NCI-H524 treated with DMSO at 0.1 percent for 48 hours (cell line): ENCODE measurements at places on chromosomes 5 and 9.

- no peak for DNase-seq
Measured at GRCh38 chr5:169162407-169162806, 138.5 kb downstream of the SLIT3 start.

- DNase-seq, result no peak
Measured at GRCh38 chr9:37036371-37036775, 2.3 kb upstream of the PAX5 start.

DNA sequence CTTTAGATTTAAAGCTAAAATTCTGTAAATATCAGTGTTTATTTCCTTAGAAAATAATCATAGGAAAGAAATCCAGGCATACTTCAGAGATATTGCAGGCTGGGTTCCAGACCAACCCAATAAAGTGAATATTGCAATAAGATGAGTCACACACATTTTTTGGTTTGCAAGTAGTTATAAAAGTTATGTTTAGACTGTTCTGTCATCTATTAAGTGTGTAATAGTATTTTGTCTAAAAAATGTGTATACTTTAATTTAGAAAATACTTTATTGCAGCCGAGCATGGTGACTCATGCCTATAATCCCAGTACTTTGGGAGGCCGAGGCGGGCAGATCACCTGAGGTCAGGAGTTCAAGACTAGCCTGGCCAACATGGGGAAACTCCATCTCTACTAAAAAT, 6.9 kb upstream of the RIC1 start:
- DNase-seq, result no peak

- no peak for DNase-seq
Measured at GRCh38 chr5:91850031-91850430, 466.9 kb upstream of the ARRDC3 start.

DNA sequence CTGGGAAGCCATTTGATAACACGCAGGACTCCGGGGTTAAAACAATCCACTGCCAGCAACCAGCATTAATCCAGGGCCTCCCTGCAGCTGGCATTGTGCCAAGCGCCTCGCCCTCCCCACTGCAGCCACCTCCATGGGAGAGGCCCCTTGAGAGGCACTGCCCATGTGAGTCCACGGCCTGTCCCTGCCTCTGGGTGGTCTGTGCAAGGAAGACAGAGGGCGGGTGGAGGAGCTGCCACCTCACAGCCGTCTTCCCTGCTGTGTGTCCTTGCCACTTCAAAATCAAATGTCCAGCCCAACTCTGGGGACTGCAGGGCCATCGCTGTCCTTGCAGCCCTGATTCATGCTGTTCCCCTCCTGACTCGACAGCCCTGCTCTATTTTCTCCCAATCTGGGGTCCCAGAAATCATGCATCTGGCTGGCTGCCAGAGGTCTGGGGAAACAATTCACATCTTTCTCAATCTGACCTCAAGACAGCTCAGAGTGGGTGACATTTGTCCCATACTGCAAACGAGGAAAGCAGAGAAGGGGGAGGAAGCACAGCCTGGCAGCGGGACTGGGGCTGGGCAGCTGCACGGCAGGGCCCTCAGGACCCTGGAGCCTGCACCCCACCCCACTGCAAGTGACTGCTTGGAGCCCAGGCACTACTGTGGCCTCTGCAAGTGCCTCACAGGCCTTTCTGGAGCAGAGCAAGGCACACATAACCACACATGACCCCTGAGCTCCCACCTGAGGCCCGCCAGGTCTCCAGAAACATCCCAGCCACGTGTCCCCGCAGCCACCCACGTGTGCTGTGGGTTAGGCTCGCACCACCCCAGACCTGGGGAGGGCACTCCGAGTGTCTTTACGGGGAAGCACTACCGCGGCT, 15.7 kb downstream of the BRD3OS start:
- no peak for DNase-seq

- no peak for DNase-seq
Measured at GRCh38 chr9:75086541-75087288, 1.2 kb downstream of the NMRK1 start.

GRCh38 chr9:115034801-115035200, 83.2 kb downstream of the TNC start:
- DNase-seq, result no peak

GRCh38 chr9:126386776-126387175, 60.1 kb downstream of the MVB12B start:
- no peak for DNase-seq

GRCh38 chr5:73437101-73437776, 11.3 kb downstream of the FOXD1 start:
- no peak for DNase-seq

DNA sequence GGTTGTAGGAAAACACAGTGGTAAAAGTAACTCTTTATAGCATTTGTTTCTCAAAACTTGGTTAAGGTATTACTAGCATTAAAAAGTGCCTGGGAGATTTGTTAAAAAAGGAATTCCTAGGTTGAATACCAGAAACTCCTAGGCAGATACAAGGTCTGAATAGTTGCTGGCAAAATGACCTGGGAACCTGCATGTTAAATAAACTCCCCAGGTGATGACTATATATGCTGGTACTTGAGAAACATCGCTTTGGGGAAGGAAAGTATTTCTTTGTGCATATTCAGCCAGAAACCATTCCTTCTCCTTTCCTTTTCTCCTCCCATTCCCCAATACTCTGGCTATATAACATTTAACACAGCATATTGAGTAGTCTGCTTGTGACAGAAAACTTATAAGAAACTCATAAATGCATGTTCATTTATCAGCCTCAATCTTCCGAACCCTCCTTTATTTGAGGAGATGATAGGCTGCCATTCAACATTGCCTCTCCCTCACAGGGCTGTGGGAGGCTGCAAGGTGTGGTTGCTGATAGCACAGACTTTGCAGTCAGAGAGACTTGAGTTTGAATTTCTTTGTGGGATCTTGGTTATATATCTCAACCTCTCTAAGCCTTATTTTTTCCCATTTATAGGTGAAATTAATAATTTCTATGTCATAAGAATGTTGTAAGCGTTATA, 28.7 kb downstream of the PCSK1 start:
- no peak for DNase-seq

GRCh38 chr9:124174433-124174832, 83.3 kb upstream of the NEK6 start:
- DNase-seq, result no peak

DNA sequence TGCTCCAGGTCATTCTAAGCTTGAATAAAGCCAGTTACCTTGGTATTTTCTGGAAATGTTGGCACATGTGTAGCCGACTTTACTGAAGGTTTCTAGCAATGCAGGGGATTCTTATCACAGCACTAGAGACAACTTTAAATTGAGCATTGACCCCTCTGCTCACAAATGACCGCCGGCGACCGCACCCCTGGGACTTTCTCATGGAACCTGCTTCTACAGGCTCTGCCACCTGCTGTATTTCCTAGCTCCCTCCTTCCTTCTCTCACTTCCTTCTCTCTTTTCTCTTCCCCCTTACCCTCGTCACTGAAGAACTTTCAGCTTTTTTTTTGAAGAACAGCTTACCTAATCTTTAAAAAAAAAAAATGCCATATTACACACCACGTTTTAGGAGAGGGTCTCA, 30.9 kb upstream of the DAB2 start:
- DNase-seq, result no peak

GRCh38 chr5:8864053-8864452, 681.8 kb downstream of the SEMA5A start:
- no peak for DNase-seq

- DNase-seq, result no peak
Measured at GRCh38 chr9:110975969-110976368, 62.3 kb downstream of the LPAR1 start.

- no peak for DNase-seq
Measured at GRCh38 chr5:136337788-136338187, 27.6 kb downstream of the TRPC7 start.

GRCh38 chr9:92666912-92667532, 2.9 kb downstream of the IPPK start:
- DNase-seq, result no peak

DNA sequence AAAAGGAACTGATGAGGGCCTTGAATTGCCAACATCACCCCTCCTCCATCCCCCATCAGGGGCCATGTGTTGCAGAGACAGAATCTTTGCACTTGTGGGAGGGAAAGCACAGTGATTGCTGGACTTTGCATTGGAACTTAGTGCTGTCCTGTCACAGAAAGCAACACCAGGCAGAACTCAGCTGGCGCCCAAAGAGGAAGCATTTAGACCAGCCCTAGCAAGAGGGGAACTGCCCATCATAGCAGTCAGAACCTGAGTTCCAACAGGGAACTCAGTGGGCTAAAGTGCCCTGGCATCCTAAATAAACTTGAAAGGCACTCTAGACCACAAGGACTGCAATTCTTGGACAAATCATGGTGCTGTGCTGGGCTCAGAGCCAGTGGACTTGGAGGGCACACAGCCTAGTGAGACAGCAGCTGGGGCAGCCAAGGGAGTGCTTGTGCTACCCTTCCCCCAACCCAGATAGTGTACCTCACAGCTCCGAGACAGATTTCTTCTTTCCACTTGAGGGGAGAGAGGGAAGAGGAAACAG, 128.1 kb downstream of the ACTL7B start:
- DNase-seq, result peak; percentile 20

GRCh38 chr5:53259176-53259575, 149.6 kb upstream of the MOCS2 start:
- DNase-seq, result no peak

- no peak for DNase-seq
Measured at GRCh38 chr5:142958944-142959682, 188.9 kb downstream of the ARHGAP26 start.
